ENCODE measurements at places on chromosomes 3 and 15. TPM values are rescaled to one million over a fixed set of nuclear protein-coding genes. Genes with fewer than 3 reads are reported as not detected.

- DNase-seq: no peak
Measured at GRCh38 chr3:33575311-33575710, 135.1 kb upstream of the UBP1 start.

DNA sequence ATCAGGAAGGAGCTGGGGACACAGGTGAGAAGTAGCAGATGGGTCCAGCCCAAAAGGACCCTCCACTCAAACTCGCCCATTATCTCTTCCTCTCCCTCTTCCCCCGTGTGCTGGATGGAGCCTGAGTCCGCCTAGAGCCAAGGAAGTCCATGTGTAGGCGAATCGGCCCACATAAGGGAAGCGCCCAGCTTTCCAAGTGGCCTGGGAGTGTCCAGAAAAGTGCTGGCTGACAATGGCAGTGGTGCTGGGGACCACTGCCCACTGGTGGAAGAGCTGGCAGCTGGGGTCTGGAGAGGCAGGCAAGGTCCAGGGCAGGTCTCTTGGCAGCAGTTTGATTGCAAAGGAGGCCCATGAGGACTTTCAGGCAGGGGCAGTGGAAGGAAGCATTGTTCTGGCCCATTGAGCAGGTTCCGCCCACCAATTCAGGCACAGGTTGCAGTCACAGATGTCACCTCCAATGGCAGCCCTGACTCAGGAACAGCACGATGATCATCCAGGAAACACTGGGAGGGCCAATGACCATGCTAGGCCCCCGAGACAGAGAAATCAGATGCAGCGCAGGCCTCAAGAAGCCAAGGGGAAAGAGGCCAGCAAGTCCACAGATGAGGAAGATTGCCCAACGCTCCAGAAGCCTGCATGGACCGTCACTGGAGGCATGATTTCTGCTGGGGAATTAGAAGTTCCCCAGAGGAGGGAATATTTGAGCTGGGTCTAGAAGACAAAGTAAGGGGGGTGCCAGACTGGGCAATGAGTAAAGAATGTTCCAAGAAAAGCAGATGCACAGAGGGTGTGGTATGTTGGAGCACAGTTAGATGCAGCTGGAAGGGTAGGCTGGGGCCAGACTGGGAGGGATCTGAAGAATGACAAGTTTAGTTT lies 3.0 kb downstream of the MFGE8 start:
- DNase-seq: no peak

DNA sequence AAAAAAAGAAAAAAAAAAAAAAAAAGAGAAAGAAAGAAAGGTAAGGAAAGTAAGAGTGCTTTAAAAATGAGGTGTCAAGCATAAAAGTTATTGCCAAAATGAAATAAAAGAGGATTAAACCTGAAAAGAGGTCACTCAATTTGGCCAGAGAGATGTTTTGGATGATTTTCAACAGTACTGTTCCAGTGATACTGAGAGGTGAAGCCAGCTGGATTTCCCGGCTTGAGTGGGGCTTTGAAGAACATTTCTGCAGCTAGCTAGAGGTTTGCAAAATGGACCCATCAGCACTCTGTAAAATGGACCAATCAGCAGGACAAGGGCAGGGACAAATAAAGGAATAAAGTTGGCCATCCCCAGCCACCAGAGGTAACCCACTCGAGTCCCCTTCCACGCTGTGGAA lies 128.5 kb downstream of the LSAMP start:
- DNase-seq: no peak

- DNase-seq: no peak
Measured at GRCh38 chr3:168952551-168952950, 711.0 kb downstream of the MECOM start.

DNA sequence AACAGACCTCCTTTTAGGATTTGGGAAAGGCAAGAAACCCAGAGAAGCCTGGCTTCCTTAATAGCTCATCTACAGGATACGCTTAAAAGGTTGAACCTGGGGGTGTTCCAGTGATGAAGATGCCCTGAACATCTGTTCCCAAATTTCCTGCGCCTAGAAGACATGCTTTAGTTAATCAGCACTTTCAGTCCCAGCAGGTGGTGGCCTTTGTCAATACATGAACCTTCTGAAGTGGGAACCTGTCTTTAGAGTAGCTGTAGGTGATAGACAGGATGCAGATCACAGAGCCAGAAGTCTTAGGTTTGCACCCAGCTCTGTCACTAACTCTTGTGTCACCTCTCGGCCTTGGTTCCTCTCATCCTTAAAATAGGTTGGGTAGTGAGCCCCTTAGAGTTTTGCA lies 149.7 kb upstream of the SYNPR start:
- no peak for DNase-seq

DNA sequence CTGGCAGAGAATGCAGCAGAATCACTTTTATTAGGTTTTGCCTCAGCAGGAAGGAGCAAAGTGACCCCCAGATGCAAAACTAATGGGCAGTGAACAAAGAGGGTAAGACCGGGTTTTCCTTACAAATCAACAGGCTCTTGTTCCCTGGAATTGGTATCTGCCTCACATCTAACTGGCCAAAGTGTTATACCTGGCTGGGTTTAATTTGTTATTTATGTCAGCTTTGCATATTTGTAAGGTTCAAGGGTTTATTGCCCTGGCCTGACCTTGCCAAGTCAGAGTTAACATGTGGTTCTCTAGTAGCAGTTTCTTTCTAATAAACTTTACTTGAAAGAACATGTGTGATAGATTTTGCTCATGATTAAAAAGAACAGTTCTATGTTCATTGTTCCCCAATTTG lies 431.7 kb upstream of the NR2F2 start:
- no peak for DNase-seq

DNA sequence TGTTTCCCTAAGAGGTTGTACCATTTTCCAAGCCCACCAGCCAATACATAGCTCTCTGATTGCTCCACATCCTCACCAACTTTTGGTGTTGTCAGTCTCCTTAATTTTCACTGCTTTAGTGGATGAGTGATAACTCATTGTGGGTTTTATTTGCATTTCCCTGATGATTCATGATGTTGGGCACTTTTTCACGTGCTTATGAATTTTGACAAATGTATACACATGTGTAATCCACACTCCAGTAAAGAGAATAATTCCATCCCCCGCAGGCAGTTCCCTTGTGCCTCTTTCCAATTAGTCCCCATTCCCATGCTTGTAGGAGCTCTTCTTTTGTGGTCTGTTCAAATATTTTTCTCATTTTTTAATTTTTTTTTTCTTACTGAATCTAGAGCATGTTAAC lies 52.4 kb downstream of the ANP32A start:
- no peak for DNase-seq

DNA sequence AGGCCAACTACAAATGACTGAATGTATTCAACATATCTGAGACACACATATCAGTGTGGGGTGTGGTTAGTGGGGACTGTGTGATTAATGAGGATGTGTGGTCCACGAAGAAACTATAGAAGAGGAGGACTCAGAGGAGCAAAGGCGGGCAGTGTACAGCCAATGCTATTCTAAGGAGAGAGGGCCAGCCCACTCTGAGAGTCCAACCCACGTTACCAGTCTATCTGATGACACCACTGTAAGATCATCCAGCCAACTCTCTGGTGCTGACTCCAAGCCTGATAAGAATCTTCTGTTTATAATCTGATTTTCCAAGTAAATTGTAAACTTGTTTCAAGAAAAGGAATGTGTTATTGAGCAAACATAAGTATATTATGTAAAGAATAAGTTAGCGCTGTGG lies 47.2 kb downstream of the MCF2L2 start:
- DNase-seq: no peak

- no peak for DNase-seq
Measured at GRCh38 chr3:123188058-123188457, 13.7 kb upstream of the SEC22A start.

- DNase-seq: no peak
Measured at GRCh38 chr15:44726136-44726535, 10.2 kb upstream of the TRIM69 start.

DNA sequence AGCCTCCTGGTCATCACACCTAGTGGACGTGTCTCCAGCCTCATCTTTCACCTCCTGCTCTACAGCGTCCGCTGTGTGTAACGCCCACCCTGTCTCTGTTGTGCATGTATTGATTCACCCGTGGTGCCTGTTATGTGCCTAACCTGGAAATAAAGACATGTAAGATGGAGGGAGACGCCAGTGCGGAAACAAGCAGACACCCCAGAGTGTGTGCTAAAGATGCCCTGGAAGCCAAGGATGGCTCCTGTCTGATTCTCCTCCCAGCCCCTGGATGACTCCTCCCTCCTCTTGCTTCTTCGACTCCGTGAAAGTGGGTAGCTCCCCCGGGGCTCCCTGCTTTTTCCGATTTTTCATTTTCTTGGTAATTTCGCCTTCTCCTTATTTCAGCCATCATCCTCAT lies 241.8 kb downstream of the ADAMTS17 start:
- DNase-seq: no peak

GRCh38 chr3:56115698-56116097 lies 352.6 kb downstream of the ERC2 start:
- DNase-seq: no peak

GRCh38 chr3:188152660-188153436 lies 1.1 kb upstream of the LPP start:
- peak; percentile 78 for DNase-seq

GRCh38 chr3:45547764-45548680 lies 46.5 kb upstream of the LIMD1 start:
- no peak for DNase-seq

- no peak for DNase-seq
Measured at GRCh38 chr3:30475038-30475808, 131.2 kb upstream of the TGFBR2 start.

DNA sequence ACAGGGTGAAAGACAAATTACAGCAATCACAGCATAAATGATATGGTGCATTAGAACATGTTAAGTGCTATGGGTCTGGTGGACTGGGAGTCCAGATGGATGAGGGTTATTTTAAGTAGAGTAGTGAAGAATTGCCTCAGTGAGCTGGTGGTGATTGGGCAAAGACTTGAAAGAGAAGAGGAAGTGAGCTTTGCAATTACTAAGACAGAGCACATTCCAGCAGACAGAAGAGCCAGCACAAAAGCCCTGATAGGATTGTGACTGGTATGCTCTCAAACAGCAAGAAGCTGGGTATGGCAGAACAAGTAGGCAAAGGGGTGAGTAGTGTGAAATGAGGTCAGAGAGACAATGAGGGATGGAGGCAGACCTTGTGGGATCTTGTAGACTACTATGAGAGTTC lies 2.1 kb upstream of the ACKR4 start:
- DNase-seq: no peak

- no peak for DNase-seq
Measured at GRCh38 chr3:112815981-112816380, 30.7 kb downstream of the CD200R1L start.

DNA sequence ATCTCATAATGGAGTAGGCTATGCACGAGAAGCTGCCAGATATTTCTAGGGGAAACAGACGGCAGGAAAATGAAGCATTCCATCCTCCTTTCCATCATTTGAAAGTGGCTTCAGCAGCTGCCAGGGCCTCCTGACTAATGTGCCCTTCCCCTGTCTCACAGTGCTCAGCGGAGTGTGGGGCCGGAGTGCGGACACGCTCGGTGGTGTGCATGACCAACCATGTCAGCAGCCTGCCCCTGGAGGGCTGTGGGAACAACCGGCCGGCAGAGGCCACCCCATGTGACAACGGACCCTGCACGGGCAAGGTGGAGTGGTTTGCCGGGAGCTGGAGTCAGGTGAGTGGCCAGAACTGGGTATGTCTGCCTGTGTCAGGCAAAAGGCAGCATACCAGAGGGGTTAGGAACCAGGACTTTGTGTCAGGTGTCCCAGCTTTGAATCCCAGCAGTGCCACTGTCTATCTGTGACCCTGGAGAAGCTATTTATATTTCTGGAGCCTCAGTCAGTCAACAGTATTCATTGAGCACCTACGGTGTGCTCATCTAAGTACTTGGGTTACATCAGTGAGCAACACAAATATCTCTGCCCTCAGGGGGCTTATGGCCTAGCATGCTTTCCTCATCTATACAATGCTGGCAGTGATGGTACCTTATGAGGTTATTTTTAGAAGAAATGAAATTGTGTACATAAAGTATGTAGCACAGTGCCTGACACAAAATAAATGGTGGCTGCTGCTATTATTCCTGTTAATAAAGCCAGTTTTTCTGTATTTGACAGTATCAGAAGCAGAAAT lies 52.4 kb upstream of the NR2E3 start:
- DNase-seq: no peak

GRCh38 chr15:28103831-28104230 lies 4.7 kb upstream of the OCA2 start:
- DNase-seq: no peak

DNA sequence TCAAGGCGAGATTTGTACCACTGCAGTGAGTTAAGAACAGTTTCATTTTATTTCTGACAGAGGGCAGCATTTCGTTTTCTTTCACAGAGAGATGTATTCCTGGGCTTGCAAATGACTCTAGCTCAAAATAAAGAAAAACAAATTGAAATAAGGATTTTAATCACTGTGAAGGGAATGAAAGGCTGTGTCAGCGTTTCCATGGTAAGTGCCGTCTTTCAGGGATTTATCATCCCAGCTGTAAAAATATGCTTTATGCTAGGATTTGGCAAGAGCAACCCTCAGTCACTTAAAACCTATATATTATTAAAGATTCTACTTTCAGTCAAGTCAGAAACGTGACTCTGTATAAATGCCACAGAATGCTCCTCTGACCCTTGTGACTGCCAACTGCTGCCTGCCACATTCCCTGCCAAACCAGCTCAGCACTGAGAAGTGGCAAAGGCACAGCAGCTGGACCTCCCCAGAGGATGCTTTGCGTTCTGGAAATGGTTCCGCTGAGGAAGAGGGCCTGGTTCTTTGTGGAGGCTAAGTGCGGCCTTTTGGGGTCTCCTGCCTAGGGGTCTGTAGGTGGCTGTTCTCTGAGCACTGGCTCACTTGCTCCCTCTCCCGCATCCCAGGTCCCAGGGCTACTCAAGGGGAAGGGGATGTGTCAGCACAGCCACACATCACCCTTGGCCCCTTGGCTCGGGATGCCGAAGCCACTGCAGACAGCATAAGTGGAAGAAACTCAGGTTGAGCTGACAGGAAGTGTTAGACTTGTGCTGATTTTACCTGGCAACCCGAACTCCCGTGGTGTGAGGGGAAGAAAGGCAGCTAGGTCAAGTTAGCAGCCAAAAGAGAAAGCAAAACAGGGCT lies 56.6 kb upstream of the POMGNT2 start:
- no peak for DNase-seq

- DNase-seq: no peak
Measured at GRCh38 chr15:29825227-29825626, 3.0 kb upstream of the TJP1 start.

GRCh38 chr3:51705276-51706020 lies 1.4 kb upstream of the GRM2 start:
- peak; percentile 5 for DNase-seq

The ROPN1B gene
- not detected for total RNA-seq

The RHCG gene
- total RNA-seq: 0.98 TPM

The CHCHD6 gene
- total RNA-seq: 9.8 TPM

The GOLGA8S gene
- total RNA-seq: 0.38 TPM

The KBTBD12 gene
- 3.1 TPM for total RNA-seq

The LRRC49 gene
- 4.7 TPM for total RNA-seq

The SEMA3G gene
- total RNA-seq: 2.7 TPM

The USP19 gene
- total RNA-seq: 82.6 TPM

The LYZL4 gene
- not detected for total RNA-seq

The LTK gene
- total RNA-seq: 5.5 TPM

The CSK gene
- 90.5 TPM for total RNA-seq
